Myocyte (in vitro differentiated cells): ENCODE measurements at places on chromosomes 13 and 19. TPM values are rescaled to one million over a fixed set of nuclear protein-coding genes. Genes with fewer than 3 reads are reported as not detected.
A peak's percentile ranks its signal among the peaks of the same experiment; 100 is the strongest.

DNA sequence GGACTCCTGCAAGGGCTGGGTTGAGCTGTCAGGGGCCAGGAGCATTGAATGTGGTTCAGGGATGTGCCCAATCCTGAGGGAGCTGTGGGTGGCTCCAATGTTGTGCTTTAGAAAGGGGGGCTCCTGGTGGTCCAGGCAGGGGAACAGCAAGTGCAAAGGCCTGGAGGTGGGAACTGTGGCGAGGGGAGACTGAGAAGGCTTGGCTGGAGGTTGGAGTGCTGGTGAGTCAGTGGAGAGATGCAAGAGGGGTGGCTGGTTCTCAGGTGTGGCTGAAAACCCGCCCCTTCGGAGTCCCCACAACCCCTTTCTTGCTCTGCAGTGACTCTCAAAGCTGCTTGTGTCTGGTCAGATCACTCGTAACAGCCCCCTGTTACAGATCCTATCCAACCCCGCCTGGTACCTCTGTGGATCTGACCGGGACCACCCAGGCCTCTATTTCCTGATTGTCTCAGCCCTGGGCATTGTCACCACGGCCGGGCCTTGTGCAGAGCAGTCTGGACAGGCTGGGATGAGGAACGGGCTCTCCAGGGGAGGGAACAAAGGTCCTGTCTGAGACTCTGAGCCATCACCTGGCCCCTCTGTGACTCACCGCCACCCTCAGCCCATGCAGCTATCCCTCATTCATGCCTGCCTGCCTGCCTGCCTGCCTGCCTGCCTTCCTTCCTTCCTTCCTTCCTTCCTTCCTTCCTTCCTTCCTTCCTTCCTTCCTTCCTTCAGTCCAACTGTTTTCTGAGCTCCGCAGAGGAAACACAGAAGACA is 1.4 kb upstream of the KCNN1 start:
- DNase-seq: no peak

The TNFSF9 gene
- total RNA-seq: 1.7 and 7.2 TPM in 2 replicates

GRCh38 chr19:34960103-34960805 is 3.8 kb downstream of the ZNF792 start:
- DNase-seq: peak; percentile 98

The ZNF737 gene
- total RNA-seq: 9.2 and 13.6 TPM in 2 replicates

The ZNF417 gene
- total RNA-seq: 8.1 and 10.9 TPM in 2 replicates

The SMIM24 gene
- total RNA-seq: not detected in 2 replicates

The CEACAM21 gene
- total RNA-seq: not detected in 2 replicates

The PTPRS gene
- total RNA-seq: 104 and 161 TPM in 2 replicates

DNA sequence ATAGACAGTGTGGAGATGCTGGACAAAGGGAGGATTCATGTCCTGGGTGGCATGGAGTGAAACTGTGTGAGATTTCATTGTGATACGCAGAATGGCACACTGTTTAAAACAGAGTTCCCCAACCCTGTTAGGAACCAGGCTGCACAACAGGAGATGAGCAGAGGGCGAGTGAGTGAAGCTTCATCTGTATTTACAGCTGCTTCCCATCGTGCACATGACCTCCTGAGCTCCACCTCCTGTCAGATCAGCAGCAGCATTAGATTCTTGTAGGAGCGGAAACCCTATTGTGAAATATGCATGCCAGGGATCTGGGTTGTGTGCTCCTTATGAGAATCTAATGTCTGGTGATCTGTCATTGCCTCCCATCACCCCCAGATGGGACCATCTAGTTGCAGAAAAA is 72.5 kb downstream of the RAP2A start:
- peak; percentile 31 for DNase-seq

The GGACT gene
- 0.40 and 2.8 TPM in 2 replicates for total RNA-seq

The LAIR2 gene
- total RNA-seq: not detected in 2 replicates

The RUVBL2 gene
- total RNA-seq: 94.7 and 106 TPM in 2 replicates

- no peak for DNase-seq
These were observed 127.5 kb downstream of the KLF12 start for GRCh38 chr13:74006666-74007065.

The KLK3 gene
- not detected in 2 replicates for total RNA-seq

The ZNF793 gene
- total RNA-seq: 0.43 and 0.94 TPM in 2 replicates

The ZSCAN18 gene
- 85.6 and 96.7 TPM in 2 replicates for total RNA-seq

- no peak for DNase-seq
These were observed 7.5 kb downstream of the ANGPTL8 start for GRCh38 chr19:11246941-11247340.

DNA sequence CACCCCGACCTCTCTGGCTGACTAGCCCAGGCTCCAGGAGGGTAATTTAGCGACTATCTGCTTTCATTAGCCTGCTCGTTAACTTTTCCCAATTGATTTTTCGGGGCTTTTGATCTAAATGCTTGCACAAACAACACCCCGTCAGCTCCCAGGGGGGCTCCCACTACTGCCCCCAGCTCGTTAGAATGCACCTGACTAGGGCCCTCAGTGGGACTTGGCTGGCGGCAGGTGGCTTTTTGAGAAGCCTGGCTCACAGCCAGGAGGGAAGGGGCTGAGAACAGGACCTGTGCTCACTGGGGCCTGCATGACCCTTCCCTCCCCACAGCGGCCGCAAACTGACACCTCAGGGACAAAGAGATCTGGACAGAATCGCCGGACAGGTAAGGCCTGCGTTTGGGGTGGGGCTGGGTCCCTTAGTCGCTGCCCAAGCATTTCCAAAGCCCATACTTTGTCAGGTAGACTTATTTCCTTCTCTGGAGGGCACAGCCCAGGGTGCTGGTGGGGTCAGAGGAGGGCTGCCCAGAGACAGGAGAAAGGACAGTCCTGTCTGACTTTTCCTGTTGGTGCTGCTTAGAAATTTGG is 7.6 kb upstream of the CD79A start:
- DNase-seq: no peak

The ZNF414 gene
- total RNA-seq: 5.4 and 6.1 TPM in 2 replicates

DNA sequence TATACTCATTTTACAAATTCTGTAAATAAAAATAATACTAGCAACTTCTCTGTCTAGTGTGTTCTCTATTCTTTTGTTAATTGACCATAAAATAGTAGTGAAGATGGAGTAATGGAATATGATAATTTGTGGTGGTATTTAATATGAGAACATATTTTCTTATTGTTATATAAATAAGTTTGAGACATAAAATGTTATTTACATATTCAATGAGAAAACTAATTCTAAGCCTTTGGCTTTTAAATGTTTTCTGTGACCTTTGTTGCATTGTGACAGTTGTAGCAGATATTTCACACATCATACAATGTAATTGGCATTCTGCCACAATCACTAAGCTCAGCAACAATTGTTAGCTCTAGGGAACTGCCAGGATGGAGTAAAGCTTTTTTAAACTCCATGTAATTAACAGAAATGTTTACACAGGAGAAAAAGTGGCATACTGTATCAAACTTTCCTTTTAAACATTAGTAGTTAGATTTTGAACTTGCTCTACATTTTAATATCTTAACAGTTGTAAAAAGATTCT is 562.1 kb upstream of the PCDH9 start:
- peak; percentile 28 for DNase-seq

DNA sequence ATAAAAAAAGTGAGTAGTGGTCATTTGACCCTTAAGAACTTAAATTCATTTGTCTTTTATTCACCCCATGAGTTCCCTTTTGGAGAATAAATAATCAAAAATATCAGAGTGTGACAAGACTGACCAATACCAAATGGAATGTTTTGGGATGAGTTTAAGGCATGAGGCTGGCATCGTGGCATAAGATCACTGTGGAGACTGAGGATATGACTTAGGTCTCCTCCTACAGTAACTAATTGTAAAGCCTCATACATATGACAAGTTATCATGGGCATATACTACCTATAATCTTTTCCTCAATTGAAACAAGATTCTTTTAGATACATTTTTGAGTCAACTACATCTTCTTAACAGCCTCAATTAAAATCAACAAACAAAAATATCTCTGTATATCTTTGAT is 782.0 kb downstream of the SLITRK1 start:
- peak; percentile 3 for DNase-seq

- DNase-seq: no peak
These were observed 26.2 kb upstream of the HIF3A start for GRCh38 chr19:46270521-46271256.

GRCh38 chr13:82688400-82688994 is 1193.8 kb downstream of the SLITRK1 start:
- peak; percentile 32 for DNase-seq
